ENCODE measurements at places on chromosomes 12 and 14.
A peak's percentile ranks its signal among the peaks of the same experiment; 100 is the strongest.

GRCh38 chr12:52494518-52494917 lies 1.5 kb upstream of the KRT6A start:
- no peak for DNase-seq

DNA sequence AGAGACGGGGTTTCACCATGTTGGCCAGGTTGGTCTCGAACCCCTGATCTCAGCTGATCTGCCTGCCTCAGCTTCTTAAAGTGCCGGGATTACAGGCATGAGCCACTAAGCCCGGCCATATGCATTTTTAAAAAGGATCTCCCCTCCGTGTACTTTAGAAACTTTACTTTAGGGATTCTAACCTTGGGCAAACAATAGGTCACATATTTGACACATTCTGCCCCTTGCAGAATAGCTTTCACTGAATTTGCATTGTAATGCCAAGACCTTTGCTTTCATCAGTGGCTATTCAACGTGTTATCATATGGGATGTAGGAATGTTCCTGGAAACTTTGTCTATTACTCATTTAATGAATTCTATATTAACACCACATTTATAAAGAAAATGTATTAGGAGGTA lies 11.4 kb upstream of the ANKS1B start:
- no peak for DNase-seq

- no peak for DNase-seq
These were observed 1.5 kb downstream of the DHRS7 start for GRCh38 chr14:60163693-60164092.

DNA sequence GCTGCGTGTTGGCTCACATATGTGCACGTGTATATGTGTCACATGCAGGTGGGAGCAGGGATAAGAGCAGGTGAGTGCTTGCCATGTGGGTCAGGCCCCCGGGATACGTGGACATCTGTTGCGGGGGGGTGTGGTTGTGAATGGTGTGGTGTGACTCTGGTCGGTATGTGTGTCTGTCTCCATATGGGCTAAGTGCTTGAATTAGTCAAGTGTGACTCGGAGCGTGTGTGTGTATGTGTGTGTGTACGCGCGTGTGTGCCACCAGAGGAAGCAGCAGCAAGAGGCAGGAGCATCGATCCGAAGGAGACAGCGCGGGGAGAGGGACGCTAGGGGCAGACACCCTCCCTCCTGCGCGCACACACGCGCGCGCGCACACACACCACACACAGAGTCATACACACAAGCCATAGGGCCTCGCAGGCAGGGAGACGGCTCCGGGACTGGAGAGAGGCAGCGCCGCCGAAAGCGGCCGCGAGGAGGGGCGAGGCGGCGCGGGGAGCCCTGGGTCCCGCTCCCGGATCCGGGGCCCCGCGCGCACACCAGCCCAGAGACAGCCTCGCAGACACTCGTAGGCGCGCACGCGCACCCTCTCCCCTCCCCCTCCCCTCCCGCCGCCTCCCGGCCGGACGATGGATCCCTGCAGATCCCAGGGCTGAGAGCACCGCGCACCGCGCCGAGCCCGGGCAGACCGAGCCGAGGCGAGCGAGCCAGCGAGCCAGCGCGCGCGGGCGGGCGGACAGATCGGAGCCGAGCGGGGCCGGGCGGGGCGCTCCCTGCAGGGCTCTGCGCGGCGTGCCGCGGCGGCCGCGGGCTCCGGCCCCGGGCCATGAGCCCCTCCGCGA lies at the start of gene ASIC1:
ASIC1 (plus strand) TSS at position 597 of the 842 bp plus-strand sequence. CDS start 1,171 bp downstream, outside the sequence.
- no peak for DNase-seq

DNA sequence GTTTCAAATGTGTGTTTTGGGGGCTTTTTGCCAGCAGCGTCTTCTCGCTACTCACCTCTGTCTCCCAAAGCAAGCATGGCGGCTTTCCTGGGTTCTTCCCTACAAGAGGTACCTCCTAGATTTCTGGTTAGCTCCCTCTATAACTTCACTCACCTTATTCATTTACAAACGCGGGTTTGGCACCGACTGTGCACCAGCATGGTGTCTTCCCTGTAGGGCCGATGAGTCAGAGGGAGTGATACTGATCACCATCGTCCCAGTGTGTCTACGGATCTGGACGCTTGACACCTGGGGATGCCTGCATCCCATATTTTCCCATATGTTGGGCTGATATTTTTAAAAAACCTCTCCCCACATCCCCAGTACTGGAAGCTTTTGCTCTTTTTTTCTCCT lies 8.0 kb upstream of the SERPINA12 start:
- DNase-seq: no peak

DNA sequence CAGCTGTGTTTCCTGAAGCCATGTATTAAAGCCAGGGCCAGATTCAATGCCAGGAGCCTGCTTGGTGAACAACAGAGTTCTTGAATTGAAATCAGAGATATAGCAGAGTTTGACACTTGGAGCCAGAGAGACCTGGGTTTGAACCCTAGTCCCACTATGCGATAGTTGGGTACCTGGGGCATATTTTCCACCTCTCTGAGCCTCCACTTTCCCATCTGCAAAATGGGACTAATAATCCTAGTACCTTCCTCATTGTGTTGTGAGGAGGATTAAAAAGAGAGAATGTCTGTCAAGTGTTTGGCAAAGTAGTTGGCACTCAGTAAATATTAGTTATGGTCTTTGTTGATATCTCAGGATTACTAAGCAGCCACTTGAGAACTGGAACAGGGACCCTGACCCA lies 6.0 kb upstream of the HRK start:
- DNase-seq: no peak

GRCh38 chr12:75432924-75433323 lies 42.0 kb downstream of the GLIPR1L2 start:
- DNase-seq: no peak

- no peak for DNase-seq
These were observed 52.5 kb downstream of the TMEM132D start for GRCh38 chr12:129851296-129851695.

- DNase-seq: no peak
These were observed 88.3 kb upstream of the MDM1 start for GRCh38 chr12:68420225-68421010.

DNA sequence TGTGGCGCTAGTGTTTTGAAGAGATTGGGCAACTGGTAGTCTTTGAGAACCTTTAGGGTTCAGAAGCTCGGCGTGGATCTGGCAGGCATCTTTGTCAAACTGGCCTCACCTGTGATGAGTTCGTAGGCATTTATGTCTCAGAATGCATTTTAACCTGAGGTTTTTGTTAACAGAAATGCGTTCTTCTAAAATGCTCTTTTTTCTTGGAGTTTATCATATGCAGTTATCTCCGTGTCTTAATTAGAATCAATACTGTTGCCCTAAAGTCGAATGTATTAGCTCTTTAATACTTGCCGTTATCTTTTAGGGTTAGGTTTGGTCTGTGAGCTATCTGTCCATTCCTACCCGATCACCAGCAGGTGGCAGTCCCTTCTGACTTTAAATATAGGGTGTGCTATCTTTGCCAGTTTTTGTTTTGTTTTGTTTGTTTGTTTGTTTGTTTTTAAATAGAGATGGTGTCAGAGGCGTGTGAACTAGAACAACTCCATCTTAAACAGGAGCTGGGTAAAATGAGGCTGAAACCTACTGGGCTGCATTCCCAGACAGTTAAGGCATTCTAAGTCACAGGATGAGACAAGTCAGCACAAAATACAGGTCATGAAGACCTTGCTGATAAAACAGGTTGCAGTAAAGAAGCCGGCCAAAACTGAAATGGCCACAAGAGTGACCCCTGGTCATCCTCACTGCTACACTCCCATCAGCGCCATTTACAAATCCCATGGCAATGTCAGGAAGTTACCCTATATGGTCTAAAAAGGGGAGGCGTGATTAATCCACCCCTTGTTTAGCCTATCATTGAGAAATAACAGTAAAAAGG lies 1.4 kb downstream of the ATF1 start:
- DNase-seq: no peak

GRCh38 chr12:15984097-15984800 lies 73.1 kb downstream of the DERA start:
- no peak for DNase-seq

DNA sequence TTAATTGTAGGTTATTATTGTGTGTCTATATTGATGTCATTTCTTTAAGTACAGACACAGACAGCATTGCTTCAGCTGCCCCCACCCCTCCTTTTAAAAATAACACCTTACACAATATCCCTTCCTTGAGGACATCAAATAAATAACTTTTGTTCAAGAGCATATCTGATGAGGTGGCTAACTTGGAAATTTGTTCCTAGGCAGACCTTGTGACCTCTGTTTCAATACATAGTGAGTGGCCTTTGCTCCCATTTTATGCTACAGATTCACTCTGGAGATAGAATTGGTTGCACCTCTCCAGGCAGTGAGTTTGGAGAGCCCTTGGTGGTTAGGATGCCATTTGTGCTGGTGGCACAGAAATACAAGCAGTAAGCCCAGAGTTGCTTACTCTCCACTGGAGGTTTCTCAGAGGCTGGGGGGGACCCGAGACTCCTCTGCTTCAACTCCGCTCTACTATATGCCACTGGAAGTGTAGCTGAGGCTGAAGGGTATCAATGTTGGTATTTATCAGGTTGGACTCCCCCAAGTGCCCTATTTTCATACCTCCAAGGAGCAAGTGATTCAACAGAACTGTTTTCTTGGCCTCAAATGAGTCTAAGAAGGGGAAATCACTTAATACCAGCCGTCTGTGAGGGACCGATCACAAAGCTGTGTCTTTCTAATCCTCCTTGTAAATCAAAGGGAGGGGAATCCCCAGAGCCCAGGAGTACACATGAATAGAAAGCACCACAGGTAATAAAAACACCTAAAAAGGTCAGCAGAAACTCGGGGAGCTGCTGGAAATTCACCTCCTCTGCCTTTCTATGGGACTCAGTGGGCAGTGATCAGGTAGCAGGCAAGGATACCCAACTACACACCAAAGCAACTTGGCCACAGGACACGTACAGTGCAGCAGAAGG lies 463.1 kb downstream of the RAD51B start:
- DNase-seq: no peak

DNA sequence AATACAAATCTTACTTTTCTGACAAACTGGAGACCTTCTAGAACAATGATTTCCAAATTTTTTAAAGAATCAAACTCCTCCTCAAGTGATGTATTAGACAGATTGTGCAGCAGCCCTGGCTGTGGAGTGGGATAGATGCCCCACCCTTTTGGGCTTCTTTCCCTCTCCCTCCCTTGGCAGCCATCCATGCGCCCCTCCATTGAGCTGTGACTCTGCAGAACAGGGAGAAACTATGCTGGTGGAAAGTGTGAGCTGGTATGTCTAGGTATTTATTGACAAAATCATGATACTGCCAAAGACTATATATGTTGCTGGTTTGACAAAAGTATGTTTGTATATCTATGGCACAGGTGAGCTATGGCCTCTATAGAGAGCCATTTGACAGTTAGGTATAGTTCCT lies 138.5 kb downstream of the KTN1 start:
- no peak for DNase-seq

DNA sequence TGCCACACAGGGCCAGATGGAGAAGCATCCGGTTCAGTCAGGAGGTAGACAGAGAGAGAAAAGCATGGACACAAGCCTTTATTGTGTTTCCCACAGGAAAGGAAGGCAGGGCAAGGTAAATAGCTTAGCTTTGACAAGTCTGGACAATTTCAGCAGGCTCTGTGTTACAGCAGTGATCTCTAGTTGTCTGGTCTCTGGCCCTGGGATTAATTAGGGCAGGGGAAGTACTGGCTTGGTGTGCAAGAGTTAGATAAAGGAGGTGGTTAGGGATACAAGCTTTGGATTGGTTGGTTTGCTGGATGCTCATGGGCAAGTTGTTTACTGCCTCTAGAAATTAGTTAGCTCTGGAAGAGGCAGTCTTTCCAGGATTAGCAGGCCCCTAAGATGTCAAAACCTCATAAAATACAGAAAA lies 15.1 kb upstream of the NGDN start:
- no peak for DNase-seq

- DNase-seq: peak; percentile 31
These were observed 11.3 kb upstream of the SCFD1 start for GRCh38 chr14:30610787-30611343.

GRCh38 chr12:12922191-12922616 lies 29.8 kb downstream of the GPRC5D start:
- no peak for DNase-seq

GRCh38 chr12:98893675-98894411 lies 248.8 kb downstream of the APAF1 start:
- no peak for DNase-seq

- DNase-seq: no peak
These were observed 146.8 kb upstream of the LRIG3 start for GRCh38 chr12:59067083-59067482.

DNA sequence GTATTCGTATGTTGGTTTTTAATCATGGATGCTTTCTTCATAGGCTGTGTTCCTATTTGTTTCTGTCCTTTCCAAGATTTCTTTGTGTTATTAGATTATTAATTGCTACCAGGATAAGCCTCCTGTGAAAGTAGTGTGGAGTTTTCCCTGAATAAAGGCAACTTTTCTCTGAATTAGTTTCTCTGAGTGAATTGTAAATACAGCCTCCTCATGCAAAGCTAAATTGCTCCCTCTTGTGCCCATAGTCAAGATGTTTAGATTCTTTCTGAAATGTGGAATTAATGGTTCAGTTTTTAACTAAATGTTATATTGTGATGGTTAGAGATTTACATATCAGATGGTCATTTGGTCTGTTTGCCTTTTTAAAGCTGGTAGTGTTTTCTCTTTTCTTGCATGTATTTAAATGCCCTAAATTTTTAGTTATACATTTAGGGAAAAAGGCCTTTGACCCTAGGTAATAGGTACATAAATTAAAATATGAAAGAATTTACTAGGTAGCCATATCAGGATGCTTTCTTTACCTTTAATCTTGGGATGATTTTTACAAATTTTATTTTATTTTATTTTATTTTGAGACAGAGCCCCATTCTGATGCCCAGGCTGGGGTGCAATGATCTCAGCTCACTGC lies 8.9 kb downstream of the APAF1 start:
- DNase-seq: peak; percentile 39

- DNase-seq: no peak
These were observed 20.7 kb upstream of the TMEM106C start for GRCh38 chr12:47942614-47943225.

GRCh38 chr12:52946797-52947547 lies 1.9 kb upstream of the KRT18 start:
- no peak for DNase-seq

- no peak for DNase-seq
These were observed 35.6 kb downstream of the KRT76 start for GRCh38 chr12:52741375-52742195.

- no peak for DNase-seq
These were observed 21.6 kb downstream of the BEGAIN start for GRCh38 chr14:100565650-100566049.

- DNase-seq: no peak
These were observed 7.3 kb upstream of the FIGNL2 start for GRCh38 chr12:51855586-51856428.

GRCh38 chr14:49250517-49250916 lies 335.7 kb downstream of the RPS29 start:
- no peak for DNase-seq

GRCh38 chr12:16611146-16611545 lies 5.2 kb upstream of the LMO3 start:
- DNase-seq: no peak

GRCh38 chr12:19150273-19150900 lies 20.9 kb downstream of the PLEKHA5 start:
- DNase-seq: no peak

DNA sequence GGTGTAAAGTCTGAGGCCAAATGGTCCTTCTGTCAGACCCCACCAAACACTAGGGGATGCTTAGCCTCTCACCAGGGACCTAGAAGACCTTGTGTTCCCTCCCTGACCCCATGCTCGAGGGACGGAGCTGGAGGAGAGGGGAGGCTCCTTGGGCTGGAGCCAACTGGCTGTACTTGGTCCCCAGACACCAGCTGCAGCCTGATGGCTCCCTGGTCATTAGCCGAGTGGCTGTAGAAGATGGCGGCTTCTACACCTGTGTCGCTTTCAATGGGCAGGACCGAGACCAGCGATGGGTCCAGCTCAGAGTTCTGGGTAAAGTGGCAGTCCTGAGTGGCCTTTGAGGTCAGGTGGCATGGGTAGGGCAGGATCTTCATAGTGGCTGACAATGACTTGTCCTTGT lies 29.0 kb downstream of the PAPLN start:
- DNase-seq: no peak

Measured in GF-D8 (cell line).